T-helper 1 cell treated with Interleukin-12 subunit alpha and Interleukin-12 subunit beta and Interleukin-4 antibody, amounts not matched to agents 30 ng/mL and 1 ng/mL, for 36 hours (primary cell): ENCODE measurements at places on chromosomes 1 and 21. TPM values are rescaled to one million over a fixed set of nuclear protein-coding genes. Genes with fewer than 3 reads are reported as not detected.

The ASCL5 gene
- not detected in 2 replicates for total RNA-seq

The COL11A1 gene
- total RNA-seq: not detected in 2 replicates

The EPHA10 gene
- 0.05 TPM in 1 of 2 replicates, not detected in the other for total RNA-seq

The CTSK gene
- total RNA-seq: 3.8 and 4.2 TPM in 2 replicates
